ENCODE measurements at places on chromosomes 5 and 9.
A peak's percentile ranks its signal among the peaks of the same experiment; 100 is the strongest.

- DNase-seq, result no peak
Measured at GRCh38 chr5:113194591-113194990, 218.0 kb downstream of the DCP2 start.

GRCh38 chr5:1667648-1668140, 131.9 kb downstream of the MRPL36 start:
- no peak for DNase-seq

GRCh38 chr9:129221979-129222635, 44.0 kb upstream of the IER5L start:
- no peak for DNase-seq

- DNase-seq, result peak; percentile 81
Measured at GRCh38 chr9:93962561-93963440, 7.6 kb upstream of the BARX1 start.

DNA sequence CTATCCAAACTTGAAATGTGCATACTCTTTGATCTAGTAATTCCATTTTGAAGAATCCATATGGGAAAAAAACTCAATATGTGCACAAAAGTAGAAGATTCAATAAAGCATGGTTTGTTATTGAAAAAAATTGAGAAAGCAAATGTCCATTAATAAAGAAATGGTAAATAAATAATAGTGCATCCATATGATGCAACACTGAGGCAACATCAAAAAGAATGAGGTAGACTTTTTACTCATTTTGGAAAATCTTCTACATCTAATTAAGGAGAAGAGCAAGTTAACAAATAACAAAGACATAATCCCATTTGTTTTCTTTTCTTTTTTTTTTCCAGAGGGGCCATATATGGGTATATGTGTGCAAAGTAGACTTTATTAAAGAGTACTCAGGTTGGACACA, 52.5 kb upstream of the FST start:
- no peak for DNase-seq

- DNase-seq, result no peak
Measured at GRCh38 chr5:122756264-122756911, 18.5 kb upstream of the SNX2 start.

DNA sequence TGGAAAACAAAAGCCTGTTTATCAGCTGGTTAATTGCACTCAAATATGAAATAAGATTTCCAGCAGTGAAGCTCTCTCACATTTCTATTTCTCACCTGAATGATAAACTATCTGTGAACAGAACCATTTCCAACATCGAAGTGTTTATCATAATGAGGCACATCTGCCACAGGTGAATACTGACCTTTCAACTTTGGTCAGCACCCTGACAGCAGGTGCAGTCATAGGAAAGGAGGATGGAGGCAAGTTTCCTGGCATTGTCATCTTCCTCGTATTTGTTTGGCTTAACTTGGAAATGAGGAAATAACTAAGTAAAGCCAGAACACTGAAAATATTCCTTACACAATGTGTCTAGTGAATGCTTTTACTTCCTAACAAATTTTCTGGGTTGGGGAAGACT, 716.4 kb downstream of the NR2F1-AS1 start:
- no peak for DNase-seq

- no peak for DNase-seq
Measured at GRCh38 chr5:154683101-154683880, 71.9 kb upstream of the LARP1 start.

- DNase-seq, result no peak
Measured at GRCh38 chr9:129752900-129753729, at the start of gene PTGES. Gene PTGES (minus strand): TSS chr9:129753042. CDS start chr9:129753012, 30 bp downstream.

- no peak for DNase-seq
Measured at GRCh38 chr5:117204404-117204803, 629.8 kb upstream of the SEMA6A start.

GRCh38 chr5:36630201-36631145, 24.1 kb downstream of the SLC1A3 start:
- DNase-seq, result no peak

- no peak for DNase-seq
Measured at GRCh38 chr5:164608507-164608906, 1103.1 kb downstream of the MAT2B start.

DNA sequence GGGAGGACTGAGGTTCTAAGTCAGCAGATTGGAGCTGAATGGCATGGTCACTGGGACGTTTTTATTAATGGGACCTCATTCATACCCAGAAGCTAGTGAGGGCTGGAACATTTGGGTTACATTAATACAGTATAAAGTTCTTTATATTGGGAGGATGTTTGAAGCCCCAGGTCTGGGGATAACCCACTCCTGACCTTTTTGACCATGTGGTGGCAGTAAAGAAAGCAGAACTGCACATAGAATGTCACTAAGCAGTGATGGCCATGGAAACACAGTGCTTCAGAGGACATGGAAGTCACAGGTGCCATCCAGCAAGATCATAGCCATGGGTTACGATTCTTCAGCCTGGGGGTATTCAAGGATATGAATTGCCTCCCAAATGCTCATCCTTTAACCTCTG, 176.0 kb downstream of the ATP10B start:
- DNase-seq, result no peak

All from NCI-H1092 (cell line).